ENCODE measurements at places on chromosomes 2 and 18.

GRCh38 chr2:146917431-146918042 is 927.3 kb upstream of the ACVR2A start:
- DNase-seq = no peak

GRCh38 chr2:68284896-68285295 is 32.6 kb upstream of the PPP3R1 start:
- no peak for DNase-seq

DNA sequence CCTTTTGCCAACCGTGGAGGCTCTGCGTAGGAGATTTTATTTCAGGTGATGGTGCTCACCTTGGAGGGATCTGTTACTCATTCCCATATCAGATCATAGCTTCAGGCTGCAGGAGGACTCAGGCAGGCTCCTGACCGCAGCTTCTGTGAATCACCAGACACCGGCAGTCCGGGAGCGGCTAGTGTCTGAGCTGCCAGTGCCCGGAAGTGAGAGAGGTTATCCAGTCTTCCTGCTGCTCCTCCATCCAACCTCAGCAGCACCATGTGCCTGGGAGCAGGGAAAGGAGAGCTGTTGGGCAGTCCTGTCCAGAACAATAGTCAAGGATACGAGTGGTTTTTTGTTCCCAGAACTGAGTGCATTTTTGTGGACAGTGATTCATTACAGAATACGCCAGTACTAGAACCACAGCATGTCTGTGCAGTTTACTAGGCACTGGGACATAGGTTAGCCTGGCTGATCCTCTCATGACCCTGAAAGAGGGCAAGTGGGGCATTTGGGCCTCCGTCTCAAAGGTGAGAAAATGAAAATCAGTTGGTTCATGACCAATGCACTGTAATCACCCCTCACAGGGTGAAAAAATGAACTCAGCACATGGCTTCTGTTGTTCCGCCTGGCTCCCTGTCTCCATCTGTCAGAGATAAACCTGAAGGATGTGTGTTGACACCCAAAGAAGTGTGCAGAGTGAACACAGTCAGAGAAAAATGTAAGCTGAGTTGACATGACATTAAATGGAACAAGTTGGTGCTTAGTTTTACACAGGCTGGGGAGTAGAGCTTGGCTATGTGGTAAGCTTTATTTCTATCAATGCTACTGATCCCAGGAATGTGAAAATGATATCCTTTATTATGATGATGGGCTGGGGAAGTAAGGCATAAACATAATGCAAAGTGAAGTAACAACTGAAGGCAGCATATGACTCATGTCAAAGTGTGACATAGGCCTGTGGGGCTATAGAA is 12.2 kb downstream of the FHOD3 start:
- no peak for DNase-seq

- no peak for DNase-seq
These were observed 192.1 kb downstream of the MBD2 start for GRCh38 chr18:54032412-54032811.

- DNase-seq = no peak
These were observed 16.2 kb downstream of the STK25 start for GRCh38 chr2:241492174-241492565.

- no peak for DNase-seq
These were observed 14.5 kb upstream of the NXPH2 start for GRCh38 chr2:138794724-138795123.

- DNase-seq = no peak
These were observed 283.5 kb downstream of the DSEL start for GRCh38 chr18:67232991-67233390.

DNA sequence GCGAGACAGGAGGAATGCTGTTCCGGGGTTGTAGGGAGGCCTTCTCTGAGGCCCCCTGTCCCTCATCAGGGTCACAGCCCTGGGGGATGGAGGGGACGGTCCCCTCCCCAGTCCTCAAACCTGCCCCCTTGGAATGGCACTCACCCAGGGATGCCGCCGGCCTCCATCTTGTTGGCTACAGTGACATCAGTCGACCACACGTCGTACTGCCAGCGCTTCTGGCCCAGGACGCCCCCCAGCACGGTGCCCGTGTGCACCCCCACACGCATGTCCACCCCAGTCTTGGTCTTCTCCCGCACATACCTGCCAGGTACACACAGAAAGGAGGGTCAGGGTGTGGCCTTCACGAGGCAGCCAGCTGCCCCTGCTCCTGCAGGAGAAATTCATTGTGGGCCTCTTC is 46.5 kb downstream of the CENPO start:
- DNase-seq = no peak

DNA sequence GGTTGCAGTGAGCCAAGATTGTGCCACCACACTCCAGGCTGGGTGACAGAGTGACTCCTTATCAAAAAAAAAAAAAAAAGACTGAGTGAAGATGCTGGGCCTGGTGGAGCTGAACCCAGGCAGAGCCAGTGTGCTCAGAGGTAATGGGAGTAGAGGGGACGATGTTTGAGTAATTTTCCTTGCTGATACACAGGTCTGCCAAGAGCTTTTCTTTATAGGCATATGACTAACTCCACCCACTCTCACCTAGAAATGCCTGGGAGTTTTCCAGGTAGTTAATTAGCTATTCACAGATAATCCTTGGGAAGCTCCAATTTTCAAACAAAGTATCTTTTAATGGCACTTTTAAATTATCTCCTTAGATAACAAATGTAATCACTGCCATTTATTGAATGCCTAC is 33.4 kb upstream of the ACSL3 start:
- no peak for DNase-seq

DNA sequence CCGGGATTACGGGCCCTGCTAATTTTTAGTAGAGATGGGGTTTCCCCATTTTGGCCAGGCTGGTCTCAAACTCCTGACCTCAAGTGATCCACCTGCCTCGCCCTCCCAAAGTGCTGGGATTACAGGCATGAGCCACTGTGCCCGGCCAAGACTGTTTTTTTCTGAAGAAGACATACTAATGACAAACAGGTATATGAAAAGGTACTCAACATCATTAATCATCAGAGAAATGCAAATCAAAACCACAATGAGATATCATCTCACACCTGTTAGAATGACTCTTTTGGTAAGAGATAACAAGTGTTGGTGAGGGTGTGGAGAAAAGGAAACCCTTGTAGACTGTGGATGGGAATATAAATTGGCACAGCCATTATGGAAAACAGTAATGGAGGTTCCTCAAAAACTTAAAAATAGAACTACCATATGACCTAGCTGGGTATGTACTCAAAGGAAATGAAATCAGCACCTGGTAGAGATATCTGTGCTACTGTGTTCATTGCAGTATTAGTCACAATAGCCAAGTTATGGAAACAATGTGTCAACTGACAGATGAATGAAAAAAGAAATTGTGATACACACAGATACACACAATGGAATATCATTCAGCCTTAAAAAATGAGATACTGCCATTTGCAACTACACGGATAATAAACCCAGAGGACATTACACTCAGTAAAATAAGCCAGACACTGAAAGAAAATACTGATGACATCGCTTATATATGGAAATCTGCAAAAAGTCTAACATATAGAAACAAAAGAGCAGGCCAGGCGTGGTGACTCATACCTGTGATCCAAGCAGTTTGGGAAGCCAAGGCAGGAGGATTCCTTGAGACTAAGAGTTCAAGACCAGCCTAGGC is 20.8 kb downstream of the SOS1 start:
- DNase-seq = no peak

DNA sequence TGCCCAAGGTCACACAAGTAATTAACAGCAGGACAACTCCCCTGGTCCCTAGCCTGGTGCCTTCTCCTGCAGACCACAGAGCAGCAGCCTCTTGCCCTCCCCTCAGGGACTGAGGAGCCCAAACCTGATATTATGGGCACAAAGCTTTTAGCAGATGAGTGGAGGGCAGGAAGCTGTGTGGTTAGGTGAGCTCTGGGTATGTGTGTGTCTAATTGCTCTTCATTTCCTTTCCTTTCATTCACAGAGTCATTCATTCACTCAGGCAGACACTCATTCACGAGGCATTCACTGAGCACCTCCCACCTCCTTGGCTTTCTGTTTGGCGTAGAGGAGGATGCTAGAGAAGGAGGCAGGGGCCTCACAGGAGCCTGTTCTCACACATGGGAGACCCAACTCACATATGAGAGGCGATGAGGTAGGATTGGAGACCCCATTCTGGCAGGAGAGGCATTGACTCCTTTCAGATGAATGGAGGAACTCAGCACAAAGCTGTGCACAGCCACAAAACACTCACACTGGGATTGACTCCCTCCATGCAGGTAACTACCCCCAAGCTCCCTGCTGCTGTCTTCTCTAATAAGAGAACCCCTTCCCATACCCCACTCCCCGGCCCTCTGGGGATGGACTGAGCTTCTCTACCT is 306.8 kb upstream of the SKOR2 start:
- no peak for DNase-seq

DNA sequence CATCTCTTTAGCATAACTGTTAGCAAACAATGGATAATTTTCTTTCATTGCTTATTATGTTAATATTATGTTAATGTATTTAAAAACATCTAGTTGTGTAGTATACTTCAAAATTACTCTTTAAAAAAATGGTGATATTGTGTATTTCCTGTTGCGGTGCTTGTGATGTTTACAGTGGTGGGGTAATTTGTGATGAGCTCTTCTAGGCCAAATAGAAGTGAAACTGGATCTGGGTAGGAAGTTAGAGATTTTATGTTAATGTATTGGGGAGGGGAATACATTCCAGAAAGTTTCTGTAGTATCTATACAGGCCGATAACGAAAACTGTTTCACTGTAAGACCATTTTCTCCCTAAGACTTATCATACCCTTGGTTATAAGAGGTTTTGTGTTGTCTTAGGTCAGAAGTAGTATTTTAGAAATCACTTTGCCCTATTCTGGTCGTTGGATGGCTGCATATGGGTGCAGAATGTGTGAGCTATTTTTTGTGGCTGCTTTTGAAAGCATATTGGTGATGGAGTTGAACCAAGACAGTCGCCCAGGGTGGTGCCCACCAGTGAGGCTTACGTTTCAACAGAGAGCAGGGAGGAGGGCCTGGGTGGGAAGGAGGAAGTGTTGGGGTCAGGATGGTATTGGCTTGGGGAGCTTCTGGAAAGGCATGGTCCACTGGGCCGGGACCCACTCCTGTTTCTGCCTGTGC is 5.8 kb downstream of the TSHZ1 start:
- DNase-seq = no peak

GRCh38 chr2:11100130-11100529 is 55.1 kb upstream of the SLC66A3 start:
- DNase-seq = no peak

- DNase-seq = no peak
These were observed 10.6 kb downstream of the PLCD4 start for GRCh38 chr2:218618102-218618860.
